ENCODE measurements at places on chromosomes 12 and 14. TPM values are rescaled to one million over a fixed set of nuclear protein-coding genes. Genes with fewer than 3 reads are reported as not detected.

AQP2 gene
- not detected for total RNA-seq

RPGRIP1 gene
- total RNA-seq = 0.18 TPM

GNG2 gene
- 36.8 TPM for total RNA-seq

HSPB8 gene
- total RNA-seq = 125 TPM

SERPINA12 gene
- total RNA-seq = not detected

ALKBH2 gene
- total RNA-seq = 25.8 TPM

RIMBP2 gene
- 2.0 TPM for total RNA-seq

DNA sequence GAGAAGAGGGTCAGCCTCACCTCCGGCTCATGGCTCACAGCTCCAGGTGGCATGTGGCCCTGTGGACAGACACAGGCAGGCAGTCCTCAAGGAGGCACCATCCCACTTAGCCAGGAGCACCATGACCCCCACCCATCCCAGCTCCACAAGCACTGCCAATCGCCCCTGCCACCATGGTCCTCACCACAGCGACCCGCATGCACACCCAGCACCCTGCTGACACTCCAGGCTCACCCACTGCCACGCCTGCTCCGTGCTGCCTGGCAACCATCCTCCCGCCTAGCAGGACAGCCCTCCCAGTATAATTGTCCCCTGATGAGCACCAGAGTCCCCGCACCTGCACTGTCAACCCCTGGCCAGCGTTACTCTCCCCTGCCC is 50.9 kb downstream of the TRPV4 start:
- no peak for DNase-seq

DNA sequence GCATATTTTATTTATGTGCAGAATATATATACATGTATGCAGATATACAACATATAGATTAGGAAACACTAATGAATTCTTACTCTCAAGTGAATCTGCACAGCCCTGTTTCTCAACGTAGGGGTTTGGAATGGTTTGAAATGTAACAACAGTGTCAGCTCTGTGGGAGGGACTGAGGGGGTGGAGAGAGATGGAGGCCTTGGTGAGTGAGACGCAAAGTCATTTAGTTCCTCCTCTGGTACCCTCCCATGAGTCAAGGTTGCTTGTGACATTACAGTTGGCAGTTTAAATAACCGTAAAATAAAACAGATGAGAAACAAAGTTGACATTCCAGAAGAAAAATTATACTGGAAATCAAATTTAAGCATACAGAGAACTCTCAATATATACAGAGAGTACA is 313.0 kb upstream of the PRKD1 start:
- DNase-seq = no peak

DNA sequence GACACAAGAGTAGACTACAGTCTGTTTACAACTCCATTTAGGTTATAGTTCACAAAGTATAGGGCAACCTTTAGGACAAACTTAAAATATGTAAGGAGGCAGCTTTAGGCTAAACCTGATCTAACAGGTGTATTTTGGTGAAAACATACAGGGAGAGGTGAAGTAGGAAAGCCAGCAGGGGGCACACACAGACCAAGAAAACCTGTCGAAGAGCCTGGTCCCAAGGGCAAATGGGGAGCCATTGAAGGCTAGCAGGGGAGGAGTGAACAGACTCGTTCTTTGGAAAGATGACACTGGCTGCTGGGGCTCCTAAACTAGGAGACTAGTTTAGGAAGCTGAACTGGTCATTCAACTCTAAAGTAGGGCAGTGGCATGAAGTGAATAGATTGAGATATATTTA is 138.8 kb upstream of the WSCD2 start:
- DNase-seq = peak; percentile 15
